ENCODE measurements at places on chromosomes 5 and 9.
A peak's percentile ranks its signal among the peaks of the same experiment; 100 is the strongest.

- no peak for DNase-seq
These were observed 159.4 kb downstream of the SIL1 start for GRCh38 chr5:139038613-139039305.

DNA sequence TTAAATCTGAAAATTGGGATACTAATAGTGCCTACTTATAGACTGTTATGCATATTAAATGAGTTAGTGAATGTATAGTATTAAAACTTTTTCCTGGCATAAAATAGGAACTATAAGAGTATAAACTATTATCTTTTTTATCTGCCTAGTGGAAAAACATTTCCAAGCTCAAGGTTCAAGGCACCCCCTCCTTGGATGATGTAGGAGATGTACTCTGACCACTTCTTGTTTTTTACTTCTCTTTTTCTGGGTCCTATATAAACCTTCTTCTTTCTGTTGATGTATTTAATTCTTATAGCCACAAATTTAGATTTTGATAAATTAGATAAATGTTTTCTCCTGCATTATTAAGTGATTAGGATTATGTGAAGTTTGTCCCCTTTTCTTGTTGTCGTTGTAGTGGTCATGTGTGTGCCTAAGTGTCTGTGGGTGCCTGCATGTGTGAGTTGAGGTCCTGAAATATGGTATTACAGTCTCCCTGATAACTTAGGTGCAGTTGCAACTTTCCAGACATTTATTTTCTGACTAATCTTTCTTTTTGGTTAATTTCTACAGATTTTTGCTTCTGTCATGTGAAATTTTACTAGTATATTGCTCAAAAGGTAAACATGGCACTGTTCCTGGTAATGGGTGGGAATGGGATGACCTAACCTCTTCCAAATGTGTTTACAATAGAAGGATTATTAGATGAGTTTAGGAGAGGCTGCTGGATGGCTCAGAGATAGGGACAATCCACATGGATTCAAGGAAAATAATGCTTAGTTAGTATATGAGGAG, 160.8 kb upstream of the CDKN2B start:
- no peak for DNase-seq

- no peak for DNase-seq
These were observed 29.8 kb downstream of the NEUROG1 start for GRCh38 chr5:135505973-135506372.

- DNase-seq: no peak
These were observed 117.3 kb upstream of the PDE4D start for GRCh38 chr5:60010853-60011252.

DNA sequence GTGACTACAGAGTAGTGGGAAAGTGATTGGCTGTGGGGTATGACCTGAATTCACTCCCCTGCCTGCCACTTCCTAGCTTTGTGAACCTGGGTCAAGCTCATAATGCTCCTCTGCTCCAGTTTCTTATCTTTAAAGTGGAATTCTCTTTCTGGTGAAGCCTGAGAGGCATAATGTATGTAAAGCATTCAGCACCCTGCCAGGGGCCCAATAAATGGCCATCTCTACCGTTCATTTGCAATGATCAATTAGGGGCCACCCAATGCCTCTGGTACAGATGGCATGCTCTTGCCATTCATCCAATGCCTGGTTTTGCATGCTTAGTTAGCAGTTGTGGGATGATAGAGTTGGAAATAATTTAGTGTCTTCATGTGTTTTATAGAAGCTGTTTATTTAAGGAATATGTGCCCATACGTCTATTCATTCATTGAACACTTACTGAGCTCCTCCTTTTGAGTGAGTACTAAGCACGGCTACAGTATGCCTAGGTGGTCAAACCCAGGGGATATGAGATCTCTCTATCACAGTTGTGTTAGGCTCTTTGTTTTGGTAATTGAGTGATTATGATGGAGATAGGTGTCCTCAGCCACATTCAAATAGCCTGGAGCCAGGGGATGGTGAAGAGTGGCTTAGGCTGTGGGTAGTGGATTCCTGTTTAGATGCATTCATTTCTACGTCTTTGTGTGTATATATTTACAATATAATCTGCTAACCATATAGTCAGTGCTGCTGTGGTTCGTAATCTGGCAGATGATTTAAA, 15.3 kb downstream of the ZNF462 start:
- DNase-seq: no peak

DNA sequence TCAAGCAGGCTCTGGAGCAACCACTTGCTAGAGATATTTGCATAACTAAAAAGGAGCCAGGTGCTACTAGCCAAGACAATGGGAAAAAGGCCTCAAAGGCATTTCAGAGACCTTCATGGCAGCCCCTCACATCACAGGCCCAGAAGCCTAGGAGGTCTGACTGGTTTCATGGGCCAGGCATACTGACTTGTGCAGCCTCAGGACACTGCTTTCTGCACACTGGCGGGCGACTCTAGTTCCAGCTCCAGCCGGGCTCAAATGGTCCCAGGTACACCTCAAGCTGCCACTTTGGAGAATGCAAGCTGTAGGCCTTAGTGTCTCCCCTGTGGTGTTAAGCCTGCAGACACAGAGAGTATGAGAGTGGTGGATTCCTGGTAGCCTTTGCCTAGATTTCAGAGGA, 27.1 kb downstream of the COX7C start:
- no peak for DNase-seq

- peak; percentile 68 for DNase-seq
These were observed 170.3 kb downstream of the PDZD2 start for GRCh38 chr5:31809050-31809870.

- DNase-seq: no peak
These were observed 333.7 kb downstream of the PDE4D start for GRCh38 chr5:59559847-59560246.

DNA sequence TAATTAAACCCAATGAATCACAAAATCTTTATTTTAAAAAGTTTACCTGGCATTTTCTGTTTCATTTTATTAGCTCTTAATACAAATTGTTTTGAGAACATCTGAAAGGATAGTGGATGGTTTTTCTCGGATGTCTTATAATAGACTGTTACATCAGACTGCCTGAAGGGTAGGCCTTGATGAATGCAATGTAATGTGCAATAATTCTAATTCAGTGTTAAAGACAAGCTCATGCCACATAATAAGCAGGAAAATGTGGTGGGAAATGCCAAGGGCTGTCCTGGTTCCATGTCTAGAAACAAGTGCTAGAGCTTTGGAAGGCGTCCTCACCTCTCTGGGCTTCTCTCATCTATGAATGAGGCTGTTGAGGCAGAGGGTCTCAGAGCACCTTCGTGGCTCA, 148.1 kb downstream of the DEPDC1B start:
- DNase-seq: no peak

- no peak for DNase-seq
These were observed 1.8 kb downstream of the HSPB3 start for GRCh38 chr5:54457094-54457862.

GRCh38 chr5:149397530-149397929, 18.4 kb upstream of the IL17B start:
- no peak for DNase-seq

- no peak for DNase-seq
These were observed 9.2 kb downstream of the ANXA1 start for GRCh38 chr9:73160868-73161267.

DNA sequence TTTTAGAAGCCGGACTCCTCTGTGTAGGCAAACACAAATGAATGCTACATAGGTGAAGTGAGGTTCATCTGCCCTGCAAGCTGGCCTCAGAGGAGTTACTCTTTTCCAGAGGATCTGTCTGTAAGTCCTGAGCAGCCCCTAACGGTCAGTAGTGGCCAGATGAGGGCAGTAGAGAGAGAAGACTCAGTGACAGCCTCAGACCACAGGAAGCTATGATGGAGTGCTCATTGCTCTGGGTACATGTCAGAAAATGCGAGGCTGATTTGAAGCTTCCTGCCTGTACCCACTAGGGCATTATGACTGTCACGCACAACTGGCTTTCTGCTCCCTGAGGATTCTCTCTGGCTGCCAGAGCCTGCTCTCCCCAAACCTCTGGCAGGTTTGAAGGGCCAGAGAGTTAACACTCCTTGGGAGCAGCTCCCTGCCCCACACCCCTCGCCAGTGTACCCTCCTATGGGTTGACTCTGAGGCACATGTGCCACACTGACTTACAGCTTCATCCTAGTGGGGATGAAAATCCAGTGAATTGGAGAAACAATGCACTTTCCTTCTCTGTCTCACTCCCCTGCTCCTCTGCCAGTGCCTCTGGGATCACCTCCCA, 141.5 kb downstream of the GABRG2 start:
- DNase-seq: no peak

- DNase-seq: no peak
These were observed 46.6 kb upstream of the C5orf58 start for GRCh38 chr5:170186156-170186555.

- DNase-seq: peak; percentile 24
These were observed 7.4 kb upstream of the PPP3R2 start for GRCh38 chr9:101601904-101602765.

DNA sequence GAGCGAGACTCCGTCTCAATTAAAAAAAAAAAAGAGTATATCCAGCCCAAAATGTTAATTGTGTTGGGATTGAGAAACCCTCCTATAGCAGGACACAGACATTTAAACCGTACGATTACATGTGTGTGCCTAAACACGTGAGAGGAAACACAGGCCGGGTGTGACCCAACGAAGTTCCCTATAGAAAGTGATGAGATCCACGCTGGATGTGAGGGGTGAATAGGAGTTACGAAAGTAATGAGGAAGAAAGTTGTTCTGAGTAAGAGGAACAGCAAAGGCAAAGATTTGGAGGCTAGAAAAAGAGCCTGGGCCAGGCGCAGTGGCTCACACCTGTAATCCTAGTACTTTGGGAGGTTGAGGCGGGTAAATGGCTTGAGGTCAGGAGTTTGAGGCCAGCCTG, 13.6 kb downstream of the NAIF1 start:
- no peak for DNase-seq

GRCh38 chr9:37984672-37985611, 81.0 kb upstream of the SLC25A51 start:
- DNase-seq: no peak

GRCh38 chr5:17438027-17438426, 60.0 kb upstream of the TAF11L2 start:
- DNase-seq: no peak

GRCh38 chr5:160188141-160189015, 40.9 kb upstream of the FABP6 start:
- DNase-seq: no peak

DNA sequence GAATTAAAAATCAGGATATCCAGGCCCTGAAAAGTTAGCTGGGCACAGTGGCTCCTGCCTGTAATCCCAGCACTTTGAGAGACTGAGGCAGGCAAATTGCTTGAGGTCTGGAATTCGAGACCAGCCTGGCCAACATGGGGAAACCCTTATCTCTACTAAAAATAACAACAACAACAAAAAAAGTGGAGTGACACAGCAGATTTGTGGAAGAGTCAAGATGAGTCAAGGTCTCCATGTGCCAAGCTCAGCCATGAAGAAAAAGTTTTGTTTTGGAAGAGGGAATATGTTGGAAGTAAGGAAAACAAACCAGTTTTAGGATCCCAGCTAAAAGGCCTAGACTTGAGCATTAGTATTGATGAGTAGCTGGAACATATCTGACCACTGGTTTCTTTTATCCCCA, 14.7 kb downstream of the LRRC70 start:
- no peak for DNase-seq

DNA sequence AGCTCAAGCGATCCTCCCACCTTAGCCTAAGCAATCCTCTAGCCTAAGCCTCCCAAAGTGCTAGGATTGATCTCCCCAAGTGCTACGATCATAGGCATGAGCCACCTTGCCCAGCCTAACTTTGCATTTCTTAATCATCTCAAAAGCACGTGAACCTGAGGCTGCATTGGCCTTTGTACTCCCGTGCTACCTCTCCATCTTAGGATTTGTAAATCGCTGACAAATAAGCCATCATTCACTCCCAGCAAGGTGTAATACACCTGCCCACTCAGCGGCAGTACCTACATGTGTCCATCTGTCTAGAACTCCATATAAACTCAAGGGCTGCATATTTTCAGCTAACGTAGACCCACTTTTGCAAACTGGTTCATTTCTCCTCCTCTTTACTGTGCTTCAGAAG, 2.8 kb downstream of the ANKH start:
- no peak for DNase-seq

DNA sequence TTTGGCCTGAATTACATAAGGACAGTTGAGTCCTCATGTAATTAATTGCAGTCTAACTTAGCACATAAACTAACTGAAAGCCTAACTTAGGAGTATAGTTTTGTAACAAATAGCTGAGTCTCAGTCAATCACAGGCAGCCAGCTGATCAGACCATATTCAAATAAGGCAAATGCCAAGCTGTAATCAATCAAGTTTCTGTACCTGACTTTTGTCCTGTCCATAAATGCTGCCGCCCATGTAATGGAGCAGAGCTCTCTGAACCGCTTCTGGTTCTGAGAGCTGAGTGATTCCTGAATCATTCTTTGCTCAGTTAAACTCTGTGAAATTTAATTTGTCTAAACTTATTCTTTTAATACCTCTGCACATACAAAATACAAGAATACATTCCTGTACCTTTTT, 104.8 kb downstream of the TSSK1B start:
- DNase-seq: no peak

- DNase-seq: no peak
These were observed 288.2 kb upstream of the MAP3K1 start for GRCh38 chr5:56527174-56527573.

- no peak for DNase-seq
These were observed 115.9 kb downstream of the FBXL7 start for GRCh38 chr5:15615859-15616258.

DNA sequence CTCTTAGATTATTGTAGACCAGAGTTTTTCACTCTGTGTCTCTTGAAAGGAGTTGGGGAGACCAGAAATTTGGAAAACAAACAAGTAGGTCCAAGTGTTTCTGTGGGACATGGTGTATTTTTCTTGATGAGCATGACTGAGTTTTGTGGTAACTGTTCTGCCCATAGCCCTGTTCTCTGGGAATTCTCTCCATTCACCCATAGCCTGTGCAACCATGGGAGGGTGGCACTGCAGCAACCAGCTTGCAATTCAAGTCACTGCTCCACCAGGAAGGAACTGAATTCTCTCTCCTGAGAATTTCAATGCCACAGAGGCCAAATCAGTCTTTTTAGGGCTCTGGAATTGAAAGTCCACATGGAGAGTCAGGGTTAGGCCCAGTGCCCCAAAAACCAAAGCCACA, 475.3 kb upstream of the TRPC7 start:
- no peak for DNase-seq

GRCh38 chr5:42645138-42645537, 111.5 kb upstream of the CCDC152 start:
- no peak for DNase-seq

GRCh38 chr5:370311-370958, 48.9 kb downstream of the AHRR start:
- no peak for DNase-seq

DNA sequence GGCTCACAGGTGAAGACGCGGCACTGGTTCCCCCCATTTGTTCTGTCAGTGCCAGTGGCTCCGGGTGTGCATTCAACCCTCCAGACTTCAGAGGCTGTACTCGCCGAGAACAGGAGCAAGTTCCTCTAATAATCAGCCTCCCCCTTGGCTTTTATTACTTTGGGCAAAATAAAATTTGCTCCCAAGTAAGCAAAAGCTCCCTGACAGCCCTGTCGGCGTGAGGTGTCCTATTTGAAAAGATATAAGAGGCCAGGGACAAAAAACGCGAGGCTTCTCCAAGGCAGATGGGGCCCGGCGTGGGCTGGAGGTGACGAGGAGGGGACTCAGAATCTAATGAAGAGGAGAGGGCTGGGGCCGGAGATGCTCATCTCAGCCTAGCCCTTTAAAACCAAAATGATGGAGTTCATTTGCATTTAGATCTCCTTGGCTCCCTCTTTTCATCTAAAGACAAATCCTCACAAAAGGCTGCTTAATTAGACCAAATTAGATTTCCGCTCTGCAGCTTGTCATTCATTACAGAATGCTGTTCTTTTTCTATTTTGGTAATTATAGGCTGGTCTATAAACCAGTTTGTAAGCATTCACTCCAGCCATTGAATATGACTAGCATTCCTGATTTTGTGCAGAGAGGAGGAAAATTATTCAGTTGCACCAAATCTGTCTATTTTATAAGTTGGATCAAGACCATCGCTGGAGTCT, 68.5 kb downstream of the CFAP77 start:
- DNase-seq: no peak

All from anterior cingulate cortex (tissue), 58 donors.